ENCODE measurements at places on chromosomes 11 and 22. TPM values are rescaled to one million over a fixed set of nuclear protein-coding genes. Genes with fewer than 3 reads are reported as not detected.
A peak's percentile ranks its signal among the peaks of the same experiment; 100 is the strongest.

GRCh38 chr22:37940698-37941376, 12.6 kb downstream of the C22orf23 start:
- H3K4me1 ChIP-seq: peaks cover 2% of the 10 kb centered on the region
- H3K27ac ChIP-seq: no peak overlapping the region
- H3K27me3 ChIP-seq: no peaks in the 10 kb centered on the region
- H3K4me3 ChIP-seq: no peak overlapping the region
- DNase-seq: no peak

The EIF3F gene
- total RNA-seq: 333 TPM

DNA sequence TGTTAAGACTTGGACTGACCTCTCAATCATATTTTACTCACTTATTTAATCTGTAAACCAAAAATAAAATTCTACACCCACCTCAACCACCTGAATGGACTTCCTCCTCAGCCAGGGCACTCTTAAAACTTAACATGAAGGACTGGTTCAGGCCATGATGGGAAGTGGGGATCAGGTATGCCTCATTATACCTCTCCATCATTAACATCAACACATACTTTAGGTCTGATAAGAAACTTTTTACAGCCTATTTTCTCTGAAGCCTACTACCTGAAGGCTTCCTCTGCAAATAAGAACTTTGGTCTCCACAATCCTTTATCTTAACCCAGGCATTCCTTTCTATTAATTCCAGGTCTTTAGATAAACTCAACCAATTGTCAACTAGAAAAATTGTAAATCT, 390.0 kb downstream of the AASDHPPT start:
- H3K4me3 ChIP-seq: no peak overlapping the region
- no peak for DNase-seq
- H3K4me1 ChIP-seq: peaks cover 63% of the 10 kb centered on the region
- no peaks in the 10 kb centered on the region for H3K36me3 ChIP-seq
- peak overlapping the region; percentile 5 for H3K27ac ChIP-seq

DNA sequence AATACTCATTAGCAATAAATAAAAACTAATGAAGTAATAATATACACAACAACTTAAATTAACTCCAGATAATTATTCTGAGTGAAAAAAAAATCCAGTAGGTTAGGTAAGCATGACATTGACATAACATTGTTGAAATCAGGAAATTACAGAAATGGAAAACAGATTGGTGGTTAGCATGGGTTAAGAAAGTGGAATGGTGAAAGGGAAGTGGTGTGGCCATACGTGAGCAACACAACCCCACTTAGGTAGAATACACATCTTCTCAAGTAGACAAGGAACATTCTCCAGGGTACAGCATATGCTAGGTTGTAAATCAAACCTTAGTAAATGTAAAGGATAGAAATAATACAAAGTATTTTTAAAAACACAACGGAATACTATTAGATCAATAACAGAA, 30.2 kb upstream of the CLTCL1 start:
- H3K4me1 ChIP-seq: no peaks in the 10 kb centered on the region
- no peak for DNase-seq
- H3K4me3 ChIP-seq: no peak overlapping the region
- peaks cover 10% of the 10 kb centered on the region for H3K36me3 ChIP-seq
- H3K27ac ChIP-seq: no peak overlapping the region

- H3K4me1 ChIP-seq: peaks cover 72% of the 10 kb centered on the region
- H3K36me3 ChIP-seq: peaks cover 7% of the 10 kb centered on the region
- no peaks in the 10 kb centered on the region for H3K27me3 ChIP-seq
- peak overlapping the region; percentile 49 for H3K4me3 ChIP-seq
Observed at GRCh38 chr11:118612378-118612777, 5.0 kb downstream of the PHLDB1 start.

- no peak overlapping the region for H3K27ac ChIP-seq
- H3K27me3 ChIP-seq: no peaks in the 10 kb centered on the region
- H3K4me3 ChIP-seq: no peak overlapping the region
Observed at GRCh38 chr22:21587803-21588611, 20.5 kb downstream of the UBE2L3 start.

GRCh38 chr22:29152045-29152953, 53.4 kb upstream of the EMID1 start:
- H3K36me3 ChIP-seq: no peaks in the 10 kb centered on the region
- no peak overlapping the region for H3K27ac ChIP-seq
- no peak overlapping the region for H3K4me3 ChIP-seq
- no peak for DNase-seq

The MMP11 gene
- total RNA-seq: 76.5 TPM

GRCh38 chr11:117977029-117977428, 9.2 kb upstream of the IL10RA start:
- no peak overlapping the region for H3K4me3 ChIP-seq
- no peak overlapping the region for H3K27ac ChIP-seq
- H3K4me1 ChIP-seq: peaks cover 2% of the 10 kb centered on the region
- H3K36me3 ChIP-seq: no peaks in the 10 kb centered on the region
- peaks cover 21% of the 10 kb centered on the region for H3K27me3 ChIP-seq
- peak; percentile 21 for DNase-seq

GRCh38 chr22:49299821-49300231, 527.8 kb downstream of the BRD1 start:
- no peaks in the 10 kb centered on the region for H3K4me1 ChIP-seq
- H3K36me3 ChIP-seq: no peaks in the 10 kb centered on the region
- H3K27me3 ChIP-seq: no peaks in the 10 kb centered on the region
- H3K27ac ChIP-seq: no peak overlapping the region
- no peak overlapping the region for H3K4me3 ChIP-seq
- peak; percentile 81 for DNase-seq

The CECR2 gene
- total RNA-seq: 0.63 TPM

DNA sequence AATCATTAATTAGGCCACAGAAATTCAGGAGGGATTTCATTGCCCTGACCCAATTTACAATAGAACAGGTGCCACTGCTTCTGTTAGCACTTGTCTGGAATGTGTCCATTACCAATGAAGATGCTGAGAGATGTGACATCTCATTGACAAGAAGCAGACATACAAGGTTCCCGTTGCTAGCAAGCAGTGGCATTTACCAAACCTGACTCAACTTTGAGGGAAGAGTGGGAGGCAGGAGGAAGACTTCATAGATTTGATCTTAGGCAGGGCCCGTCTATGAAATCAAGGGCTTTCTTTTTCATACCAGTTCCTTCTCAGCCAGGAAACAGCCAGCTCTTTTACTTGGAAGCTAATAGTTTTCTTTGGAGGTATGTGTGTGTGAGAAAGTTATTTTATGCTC, 280.2 kb downstream of the NELL1 start:
- H3K36me3 ChIP-seq: no peaks in the 10 kb centered on the region
- no peak overlapping the region for H3K4me3 ChIP-seq
- no peak for DNase-seq
- H3K27me3 ChIP-seq: no peaks in the 10 kb centered on the region

- no peak overlapping the region for H3K27ac ChIP-seq
- H3K36me3 ChIP-seq: no peaks in the 10 kb centered on the region
- DNase-seq: no peak
- no peak overlapping the region for H3K4me3 ChIP-seq
- H3K27me3 ChIP-seq: peaks cover 31% of the 10 kb centered on the region
- H3K4me1 ChIP-seq: no peaks in the 10 kb centered on the region
Observed at GRCh38 chr22:50161508-50162390, 8.8 kb upstream of the PANX2 start.

- H3K27me3 ChIP-seq: no peaks in the 10 kb centered on the region
- peaks cover 13% of the 10 kb centered on the region for H3K36me3 ChIP-seq
- no peak overlapping the region for H3K27ac ChIP-seq
- peaks cover 87% of the 10 kb centered on the region for H3K4me1 ChIP-seq
- H3K4me3 ChIP-seq: no peak overlapping the region
- no peak for DNase-seq
Observed at GRCh38 chr11:128512474-128512996, 74.8 kb downstream of the ETS1 start.

- DNase-seq: peak; percentile 88
- H3K27me3 ChIP-seq: no peaks in the 10 kb centered on the region
- peak within 1 kb of the TSS; percentile 90 for H3K27ac ChIP-seq
- peak within 1 kb of the TSS; percentile 86 for H3K4me3 ChIP-seq
- H3K36me3 ChIP-seq: peaks cover 6% of the 10 kb centered on the region
- peaks cover 71% of the 10 kb centered on the region for H3K4me1 ChIP-seq
Observed at GRCh38 chr22:37559901-37560607, at the start of gene CDC42EP1. CDC42EP1 (plus strand) TSS chr22:37560480; CDS start chr22:37566350, 5,870 bp downstream.

DNA sequence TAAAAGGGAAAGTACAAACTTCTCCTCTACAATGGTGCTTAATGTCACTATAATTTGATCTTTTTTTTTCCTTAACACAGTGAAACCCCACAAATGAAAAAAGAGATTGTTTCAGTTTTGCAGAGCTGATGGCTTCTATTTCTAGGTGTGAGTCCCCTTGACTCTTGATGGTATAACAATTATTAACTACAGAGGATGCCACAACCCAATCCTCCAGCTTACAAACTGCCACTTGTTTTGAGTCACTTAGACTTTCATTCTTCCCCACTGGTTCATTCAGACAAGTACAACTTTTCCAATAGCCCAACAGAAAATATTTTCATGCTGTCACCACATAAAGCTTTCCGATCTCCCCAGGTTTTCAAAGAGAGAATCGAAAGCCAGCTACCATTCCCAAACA, 812.2 kb downstream of the LRRC4C start:
- no peak overlapping the region for H3K4me3 ChIP-seq
- no peaks in the 10 kb centered on the region for H3K4me1 ChIP-seq
- H3K27ac ChIP-seq: no peak overlapping the region
- no peaks in the 10 kb centered on the region for H3K27me3 ChIP-seq

The LDHAL6A gene
- not detected for total RNA-seq

The OR8G1 gene
- not detected for total RNA-seq

The TEX12 gene
- total RNA-seq: not detected

GRCh38 chr11:92297567-92298553, 73.2 kb downstream of the FAT3 start:
- peaks cover 32% of the 10 kb centered on the region for H3K4me1 ChIP-seq
- no peaks in the 10 kb centered on the region for H3K36me3 ChIP-seq
- no peak overlapping the region for H3K27ac ChIP-seq
- H3K4me3 ChIP-seq: no peak overlapping the region
- no peaks in the 10 kb centered on the region for H3K27me3 ChIP-seq

DNA sequence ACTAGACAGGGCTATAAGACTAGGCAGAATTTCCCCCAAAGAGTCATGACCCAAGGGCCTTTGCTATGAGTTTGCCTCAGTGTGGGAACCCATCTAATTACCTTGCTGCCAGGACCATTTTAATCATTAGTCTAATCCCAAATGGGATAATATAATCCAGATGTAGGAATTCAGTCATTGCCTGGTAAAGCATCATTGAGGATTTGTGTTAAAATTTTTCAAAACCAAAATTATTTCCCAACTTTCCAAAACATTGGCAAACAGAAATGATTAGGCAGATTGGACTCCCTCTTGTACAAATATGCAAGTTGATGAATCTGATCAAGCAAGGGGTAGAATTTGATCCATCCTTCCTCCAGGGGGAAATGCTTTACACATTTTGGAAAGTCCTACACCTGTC, 16.2 kb upstream of the MMP13 start:
- no peak overlapping the region for H3K4me3 ChIP-seq
- H3K36me3 ChIP-seq: no peaks in the 10 kb centered on the region
- H3K4me1 ChIP-seq: peaks cover 21% of the 10 kb centered on the region
- DNase-seq: no peak
- H3K27ac ChIP-seq: no peak overlapping the region
- H3K27me3 ChIP-seq: no peaks in the 10 kb centered on the region

GRCh38 chr11:118238421-118238820, 13.6 kb upstream of the JAML start:
- H3K4me3 ChIP-seq: no peak overlapping the region
- no peaks in the 10 kb centered on the region for H3K4me1 ChIP-seq
- no peak overlapping the region for H3K27ac ChIP-seq
- no peaks in the 10 kb centered on the region for H3K36me3 ChIP-seq
- H3K27me3 ChIP-seq: peaks cover 52% of the 10 kb centered on the region

The TPBGL gene
- total RNA-seq: 0.13 TPM

Measured in osteocyte (in vitro differentiated cells).